Type B pancreatic cell (in vitro differentiated cells): ENCODE measurements at places on chromosomes 6 and 20. TPM values are rescaled to one million over a fixed set of nuclear protein-coding genes. Genes with fewer than 3 reads are reported as not detected.

Gene SNAI1
- total RNA-seq, result 12.1 and 30.8 TPM in 2 replicates

Gene EYS
- 1.5 and 3.0 TPM in 2 replicates for total RNA-seq

Gene RAET1L
- not detected in 2 replicates for total RNA-seq

Gene CRISP3
- total RNA-seq, result 57.4 and 120 TPM in 2 replicates

Gene SLC26A8
- total RNA-seq, result 0.19 TPM in 1 of 2 replicates, not detected in the other

Gene OLIG3
- 1.2 and 3.4 TPM in 2 replicates for total RNA-seq

Gene HSPA1L
- 1.8 and 1.9 TPM in 2 replicates for total RNA-seq

Gene DAAM2
- 4.4 and 22.6 TPM in 2 replicates for total RNA-seq
